ENCODE measurements at places on chromosomes 16 and 17.

DNA sequence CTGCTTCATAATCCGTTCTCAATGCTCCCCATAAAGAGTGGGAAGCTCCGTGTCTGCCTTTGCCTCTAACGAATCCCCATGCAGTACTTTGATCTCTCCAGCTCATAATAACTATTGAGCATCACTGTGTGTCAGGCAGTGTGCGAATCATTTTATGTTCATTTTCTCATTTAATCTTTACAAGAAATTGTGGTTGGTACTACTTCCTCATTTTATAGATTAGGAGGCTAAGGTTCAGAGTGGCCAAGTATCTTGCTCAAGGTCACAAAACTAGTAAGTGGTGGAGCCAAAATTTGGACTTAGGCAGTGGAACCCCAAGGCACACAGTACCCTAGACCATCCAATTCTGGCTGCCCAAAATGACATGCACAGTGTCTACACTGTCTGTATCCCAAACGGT is 44.8 kb downstream of the ABCC12 start:
- H3K27ac ChIP-seq = no peak overlapping the region
- H3K27me3 ChIP-seq = peaks cover 4% of the 10 kb centered on the region
- no peak overlapping the region for H3K4me3 ChIP-seq
- no peak for DNase-seq
- no peaks in the 10 kb centered on the region for H3K36me3 ChIP-seq

DNA sequence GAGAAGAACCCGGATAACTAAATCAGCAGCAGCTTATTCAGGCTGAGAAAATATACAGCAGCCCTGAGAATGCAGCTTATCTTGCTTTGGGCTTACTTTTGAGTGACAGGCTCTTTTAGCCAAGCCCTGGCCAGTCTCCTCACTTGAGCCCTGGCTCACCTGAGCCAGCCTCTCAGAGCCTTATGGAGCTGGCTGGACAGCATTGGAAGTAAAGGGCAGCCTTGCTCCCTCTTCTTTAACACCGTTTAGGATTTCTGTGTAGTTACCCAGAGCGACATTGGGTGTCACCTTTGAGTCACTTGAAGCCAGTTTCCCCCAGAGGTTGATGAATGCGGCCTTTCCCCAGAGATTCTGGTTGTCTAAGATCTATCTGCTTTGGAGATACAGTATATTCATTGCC is 7.7 kb upstream of the NPIPB2 start:
- no peaks in the 10 kb centered on the region for H3K36me3 ChIP-seq
- peaks cover 14% of the 10 kb centered on the region for H3K4me1 ChIP-seq
- DNase-seq = no peak
- H3K4me3 ChIP-seq = no peak overlapping the region
- no peaks in the 10 kb centered on the region for H3K27me3 ChIP-seq

GRCh38 chr17:49258394-49258793 is 27.8 kb upstream of the PHOSPHO1 start:
- DNase-seq = no peak
- peaks cover 11% of the 10 kb centered on the region for H3K4me1 ChIP-seq
- H3K27me3 ChIP-seq = peaks cover 6% of the 10 kb centered on the region
- no peaks in the 10 kb centered on the region for H3K36me3 ChIP-seq
- no peak overlapping the region for H3K4me3 ChIP-seq
- no peak overlapping the region for H3K27ac ChIP-seq

GRCh38 chr17:37174205-37174604 is 201.6 kb upstream of the C17orf78 start:
- H3K36me3 ChIP-seq = peaks cover 42% of the 10 kb centered on the region
- no peak overlapping the region for H3K4me3 ChIP-seq
- H3K4me1 ChIP-seq = no peaks in the 10 kb centered on the region
- H3K27me3 ChIP-seq = no peaks in the 10 kb centered on the region
- no peak overlapping the region for H3K27ac ChIP-seq

DNA sequence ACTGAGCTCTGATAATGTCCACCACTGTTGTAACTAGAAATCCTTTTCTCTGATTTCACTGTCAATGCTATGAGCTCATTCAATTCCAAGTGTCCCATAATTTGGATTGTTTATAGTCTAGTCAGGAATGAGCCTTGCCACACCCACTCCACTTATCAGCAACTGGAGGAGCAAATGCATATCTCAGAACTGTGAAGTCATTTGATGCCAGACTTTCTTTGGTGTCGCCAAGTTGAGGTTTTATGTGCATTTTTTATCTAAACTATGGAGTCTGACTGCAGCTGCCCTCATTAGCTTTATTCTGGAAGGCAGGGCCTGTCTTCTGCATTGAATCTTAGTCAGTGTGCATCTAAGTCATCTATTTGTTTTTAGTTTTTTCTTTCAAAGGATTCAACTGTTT is 361.3 kb downstream of the PMP22 start:
- H3K4me1 ChIP-seq = no peaks in the 10 kb centered on the region
- H3K36me3 ChIP-seq = no peaks in the 10 kb centered on the region
- no peak overlapping the region for H3K4me3 ChIP-seq
- peaks cover 5% of the 10 kb centered on the region for H3K27me3 ChIP-seq
- DNase-seq = no peak
- no peak overlapping the region for H3K27ac ChIP-seq

GRCh38 chr16:2530629-2531318 is 434 bp downstream of the CEMP1 start:
- H3K27ac ChIP-seq = peak overlapping the region; percentile 96
- no peaks in the 10 kb centered on the region for H3K27me3 ChIP-seq
- H3K4me1 ChIP-seq = peaks cover 20% of the 10 kb centered on the region
- H3K36me3 ChIP-seq = peaks cover 29% of the 10 kb centered on the region

DNA sequence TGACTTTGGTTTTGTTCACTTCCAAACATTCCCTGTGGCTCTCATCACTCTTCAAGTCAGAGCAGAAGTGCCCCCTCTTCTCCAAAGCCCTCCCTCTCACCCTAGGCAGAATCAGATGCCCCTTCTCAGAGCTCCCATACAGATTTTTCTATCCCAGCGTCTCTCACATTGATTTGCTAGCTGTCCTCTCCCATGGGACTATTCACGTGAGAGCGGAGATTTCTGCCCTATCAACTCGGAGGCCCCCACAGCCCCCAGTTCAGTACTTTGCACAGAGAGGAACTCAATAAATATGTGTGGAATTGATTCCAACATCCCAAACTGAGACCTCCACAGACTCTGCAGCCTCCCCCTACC is 182.6 kb downstream of the C16orf78 start:
- H3K27me3 ChIP-seq = no peaks in the 10 kb centered on the region
- no peak for DNase-seq
- H3K4me3 ChIP-seq = no peak overlapping the region
- no peaks in the 10 kb centered on the region for H3K4me1 ChIP-seq

GRCh38 chr16:28285649-28286048 is 6.7 kb upstream of the SBK1 start:
- H3K4me3 ChIP-seq = no peak overlapping the region
- H3K27me3 ChIP-seq = no peaks in the 10 kb centered on the region
- no peak for DNase-seq

GRCh38 chr17:77466140-77466539 is 325.4 kb downstream of the SEC14L1 start:
- H3K4me1 ChIP-seq = peaks cover 95% of the 10 kb centered on the region
- H3K36me3 ChIP-seq = peaks cover 54% of the 10 kb centered on the region
- DNase-seq = no peak
- peak overlapping the region; percentile 93 for H3K27ac ChIP-seq

Measured in activated B cell treated with CpG ODN at 0.5 μM for 24 hours (primary cell).